ENCODE measurements at places on chromosomes 16 and 17. TPM values are rescaled to one million over a fixed set of nuclear protein-coding genes. Genes with fewer than 3 reads are reported as not detected.

PPM1E gene
- 0.11 TPM for total RNA-seq

LITAF gene
- total RNA-seq = 70.4 TPM

- H3K4me3 ChIP-seq = peak within 1 kb of the TSS; percentile 87
- H3K27ac ChIP-seq = peak within 1 kb of the TSS; percentile 90
- peaks cover 42% of the 10 kb centered on the region for H3K4me1 ChIP-seq
Observed at GRCh38 chr16:58000706-58001676, at the start of gene USB1. TSS of gene USB1 (plus strand) at chr16:58001407. CDS start at chr16:58001484, 77 bp downstream.

SLFN12L gene
- 0.76 TPM for total RNA-seq

- peak overlapping the region; percentile 4 for H3K27ac ChIP-seq
- no peaks in the 10 kb centered on the region for H3K27me3 ChIP-seq
- H3K36me3 ChIP-seq = peaks cover 73% of the 10 kb centered on the region
Observed at GRCh38 chr17:16003841-16004240, 4.2 kb downstream of the TTC19 start.

DNA sequence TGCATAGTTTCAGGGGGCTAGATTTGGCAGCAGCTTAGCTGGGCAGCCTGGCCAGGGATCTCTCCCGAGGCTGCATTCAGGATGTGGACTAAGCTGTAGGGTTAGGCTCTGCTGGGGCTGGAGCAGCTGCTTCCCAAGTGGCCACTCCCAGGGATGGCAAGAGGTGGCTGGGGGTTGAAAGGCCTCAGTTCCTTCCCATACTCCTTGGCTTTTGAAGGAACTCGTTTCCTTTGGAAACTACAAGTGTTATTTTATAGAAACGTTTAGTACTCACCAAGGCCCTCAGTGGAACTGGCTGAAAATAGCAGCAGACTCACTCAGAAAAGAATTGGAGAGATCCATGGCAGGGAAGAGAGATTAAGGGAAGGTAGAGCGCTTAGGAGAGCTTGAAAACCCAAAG, 76.4 kb downstream of the WWP2 start:
- H3K4me1 ChIP-seq = peaks cover 28% of the 10 kb centered on the region
- peak overlapping the region; percentile 30 for H3K27ac ChIP-seq
- H3K27me3 ChIP-seq = no peaks in the 10 kb centered on the region
- H3K4me3 ChIP-seq = no peak overlapping the region
- H3K36me3 ChIP-seq = peaks cover 5% of the 10 kb centered on the region

PRSS36 gene
- 10.2 TPM for total RNA-seq

DNA sequence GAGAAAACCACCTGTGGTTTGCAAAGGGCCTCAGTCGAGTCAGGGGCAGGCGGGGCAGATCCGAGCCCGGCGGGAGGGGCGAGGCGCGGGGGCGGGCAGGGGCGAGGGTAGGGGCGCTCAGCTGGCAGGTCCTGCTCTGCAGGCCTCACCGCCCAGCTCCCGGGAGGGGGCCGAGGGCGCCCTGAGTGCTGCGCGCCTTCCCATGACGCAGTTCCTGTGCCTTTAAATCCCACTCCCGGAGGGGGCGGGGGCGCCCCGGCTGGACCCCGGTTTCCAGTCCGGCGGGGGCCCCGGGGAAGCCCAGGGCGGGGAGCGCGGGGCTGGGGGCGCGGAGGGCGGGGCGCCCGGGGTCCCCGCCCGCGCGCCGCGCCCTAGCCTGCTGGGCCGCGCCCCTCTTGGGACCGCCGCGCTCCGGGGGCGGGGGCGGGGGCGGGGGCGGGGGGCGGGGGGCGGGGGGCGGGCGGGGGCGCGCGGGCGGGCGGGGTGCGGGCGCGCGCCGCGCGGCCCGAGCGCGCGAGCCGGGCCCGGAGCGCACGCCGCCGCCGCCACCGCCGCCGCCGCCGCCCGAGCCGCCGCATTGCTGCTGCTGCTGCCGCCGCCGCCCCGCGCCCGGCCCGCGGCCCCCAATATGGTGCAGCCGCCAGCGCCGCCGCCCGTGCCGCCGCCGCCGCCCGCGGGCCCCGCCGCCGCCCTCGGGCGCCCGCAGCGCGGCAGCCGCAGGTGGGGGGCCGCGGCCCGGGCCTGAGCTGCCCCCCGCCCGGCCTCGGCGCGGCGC, at the start of gene JPH3:
JPH3 (plus strand) TSS at position 508 of the 775 bp plus-strand sequence. CDS start 639 bp downstream, outside the sequence.
- no peak for DNase-seq
- H3K27ac ChIP-seq = no peak within 1 kb of the TSS
- H3K4me3 ChIP-seq = peak within 1 kb of the TSS; percentile 36
- peaks cover 87% of the 10 kb centered on the region for H3K27me3 ChIP-seq
- H3K36me3 ChIP-seq = no peaks in the 10 kb centered on the region

- no peaks in the 10 kb centered on the region for H3K4me1 ChIP-seq
- peaks cover 59% of the 10 kb centered on the region for H3K27me3 ChIP-seq
- H3K27ac ChIP-seq = no peak overlapping the region
- DNase-seq = no peak
- H3K4me3 ChIP-seq = no peak overlapping the region
Observed at GRCh38 chr17:48412841-48413240, 17.2 kb downstream of the SKAP1 start.

DNA sequence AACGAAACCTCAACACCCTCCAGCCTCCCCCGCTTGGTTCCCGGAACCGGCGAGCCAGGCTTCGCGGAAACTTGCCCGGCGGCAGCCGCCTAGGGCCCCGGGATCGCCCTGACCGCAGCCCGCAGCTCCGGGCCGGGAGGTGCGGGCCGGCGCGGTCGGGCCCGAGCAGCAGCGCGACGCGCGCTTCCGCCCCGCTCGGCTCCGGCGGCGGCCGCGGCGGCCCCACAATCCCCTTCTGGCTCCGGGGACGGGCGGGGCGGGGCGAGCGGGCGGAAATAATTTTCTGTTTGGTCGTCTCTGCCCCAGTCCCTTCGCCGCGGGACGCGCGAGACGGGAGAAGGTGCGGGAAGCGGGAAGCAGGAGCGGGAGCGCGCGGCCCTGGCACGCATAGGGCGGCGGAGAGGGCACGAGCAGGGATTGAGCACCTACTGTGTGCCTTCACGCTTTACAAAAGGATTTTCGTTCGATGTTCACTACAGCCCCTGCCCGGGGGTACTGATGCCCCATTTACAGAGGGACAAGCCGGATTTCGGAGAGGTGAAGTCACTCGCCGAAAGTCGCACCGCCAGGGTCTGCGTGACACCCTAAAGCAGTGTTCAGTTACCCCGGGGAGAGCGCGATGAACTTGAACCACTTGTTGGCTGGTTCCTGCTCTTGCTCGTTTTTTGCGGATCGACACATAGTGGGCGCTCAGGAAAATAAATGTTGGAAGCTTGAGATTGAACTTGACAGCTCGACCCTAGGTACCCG, 2.7 kb upstream of the MLLT6 start:
- peak overlapping the region; percentile 90 for H3K27ac ChIP-seq
- H3K4me3 ChIP-seq = peak overlapping the region; percentile 85
- DNase-seq = peak; percentile 93

DNA sequence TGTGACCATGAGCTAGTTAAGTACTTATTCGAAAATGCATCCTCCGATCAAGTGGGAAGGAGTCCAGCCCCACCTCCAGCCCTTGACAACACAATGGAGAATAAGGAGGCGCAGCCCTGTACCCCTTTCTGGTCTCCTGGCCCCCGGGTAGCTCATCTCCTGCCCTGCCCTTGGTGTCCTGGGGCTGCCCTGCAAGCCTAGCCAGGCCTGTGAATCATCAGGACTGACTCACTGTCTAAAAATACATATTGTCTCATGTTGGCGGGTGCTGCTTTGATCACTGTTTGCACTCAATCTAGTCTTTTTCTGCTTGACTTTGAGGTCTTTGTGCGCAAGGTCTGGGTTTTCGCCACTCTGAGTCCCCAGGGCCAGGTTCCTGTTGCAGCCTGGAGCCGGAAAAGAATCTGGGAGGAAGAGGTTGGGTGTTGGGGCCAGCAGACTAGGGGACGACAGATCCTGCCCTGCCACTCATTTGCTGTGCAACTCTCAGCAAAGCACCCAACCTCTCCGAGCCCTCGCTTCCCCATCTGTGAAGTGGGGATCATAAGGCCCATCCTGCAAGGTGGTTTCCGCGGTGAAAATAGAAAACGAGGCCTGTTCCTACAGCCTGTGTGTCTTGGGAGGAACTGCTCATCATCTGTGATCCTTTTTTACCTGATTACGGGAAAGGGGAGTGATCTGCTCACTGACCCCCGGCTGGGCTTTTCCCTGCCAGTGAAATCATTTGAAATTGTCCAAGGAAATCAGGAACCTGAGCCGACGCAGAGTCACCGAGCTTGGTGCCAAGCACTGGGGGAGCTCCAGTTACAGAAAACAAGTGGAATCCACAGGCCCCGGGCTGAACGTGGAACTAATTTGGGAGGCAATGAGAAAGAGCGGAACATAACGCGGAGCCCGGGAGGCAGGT, 230.4 kb downstream of the PARN start:
- H3K27ac ChIP-seq = peak overlapping the region; percentile 70
- no peaks in the 10 kb centered on the region for H3K27me3 ChIP-seq

DNA sequence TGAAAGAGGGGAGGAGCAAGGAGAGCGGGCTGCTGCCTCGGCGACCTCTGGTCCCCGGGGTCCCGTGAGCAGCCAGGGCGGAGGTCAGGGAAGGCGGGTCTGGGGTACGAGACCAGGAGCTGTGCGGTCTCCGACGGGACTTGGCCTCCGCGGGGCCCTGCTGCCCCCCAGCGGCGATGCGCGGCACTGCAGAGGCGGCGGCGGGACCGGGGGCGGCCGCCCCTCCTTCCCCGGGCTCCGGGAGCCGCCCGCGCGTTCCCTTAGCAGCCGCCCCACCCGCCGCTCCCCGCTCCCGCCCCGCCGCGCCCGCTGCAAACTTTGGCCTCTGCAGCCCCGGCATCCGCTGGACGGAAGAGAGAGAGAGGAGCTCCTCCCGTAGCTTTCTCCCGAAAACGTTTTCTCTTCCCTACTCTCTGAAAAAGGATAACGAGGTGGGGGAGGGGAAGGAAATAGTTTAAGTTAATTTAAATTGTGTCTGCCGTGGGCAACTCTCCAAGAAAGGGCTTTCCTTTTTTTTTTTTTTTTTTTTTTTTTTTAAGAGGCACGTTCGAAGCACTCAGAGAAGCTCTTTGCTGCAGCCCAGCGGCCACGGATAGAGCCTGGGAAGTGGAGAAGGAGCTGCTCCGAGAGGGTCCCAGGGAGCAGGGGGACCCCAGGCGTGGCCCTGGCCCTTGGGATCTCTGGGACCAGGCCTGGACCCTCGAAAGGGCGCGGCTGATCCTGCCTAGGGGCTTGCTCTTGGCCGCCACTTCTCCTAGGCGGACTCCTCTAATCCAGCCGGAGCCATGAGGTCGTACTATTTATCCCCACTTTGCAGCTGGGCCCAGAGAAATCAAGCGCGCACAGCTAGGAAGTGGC, 43.2 kb downstream of the C16orf82 start:
- peaks cover 13% of the 10 kb centered on the region for H3K4me1 ChIP-seq
- no peak overlapping the region for H3K27ac ChIP-seq
- peak; percentile 84 for DNase-seq

GRCh38 chr16:82031116-82032084, 3.7 kb upstream of the HSD17B2 start:
- no peak overlapping the region for H3K27ac ChIP-seq
- H3K4me1 ChIP-seq = peaks cover 20% of the 10 kb centered on the region
- no peaks in the 10 kb centered on the region for H3K27me3 ChIP-seq
- no peak for DNase-seq
- no peaks in the 10 kb centered on the region for H3K36me3 ChIP-seq

- DNase-seq = no peak
- H3K4me3 ChIP-seq = no peak overlapping the region
- H3K36me3 ChIP-seq = no peaks in the 10 kb centered on the region
- peaks cover 5% of the 10 kb centered on the region for H3K27me3 ChIP-seq
- no peak overlapping the region for H3K27ac ChIP-seq
Observed at GRCh38 chr16:85729452-85730185, 21.3 kb downstream of the C16orf74 start.

NPIPA5 gene
- 2.6 TPM for total RNA-seq

DNA sequence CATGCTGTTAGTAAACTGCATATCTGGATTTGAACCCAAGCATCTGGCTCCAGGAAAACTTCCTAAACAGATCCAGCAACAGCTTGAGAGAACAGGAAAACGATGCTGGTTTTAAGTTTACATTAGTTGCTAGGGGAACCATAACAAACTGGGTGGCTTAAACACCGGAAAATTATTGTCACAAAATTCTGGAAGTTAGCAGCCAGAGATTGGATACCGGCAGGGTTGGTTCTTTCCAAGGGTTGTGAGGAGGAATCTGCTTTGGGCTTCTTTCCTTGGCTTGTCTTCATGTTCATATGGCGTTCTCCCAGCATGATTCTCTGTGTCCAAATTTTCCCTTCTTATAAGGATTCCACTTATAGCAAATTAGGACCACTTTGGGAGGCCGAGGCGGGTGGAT, 276.9 kb upstream of the TOM1L1 start:
- H3K4me1 ChIP-seq = no peaks in the 10 kb centered on the region
- no peak overlapping the region for H3K27ac ChIP-seq
- no peak for DNase-seq

KRTAP2-3 gene
- total RNA-seq = 0.64 TPM

- no peak overlapping the region for H3K4me3 ChIP-seq
- H3K4me1 ChIP-seq = peaks cover 10% of the 10 kb centered on the region
- H3K27ac ChIP-seq = no peak overlapping the region
- no peaks in the 10 kb centered on the region for H3K27me3 ChIP-seq
- DNase-seq = peak; percentile 30
Observed at GRCh38 chr17:266219-266618, 84.8 kb upstream of the DOC2B start.

MAPK8IP3 gene
- total RNA-seq = 206 TPM

GRCh38 chr16:85225257-85225656, 113.0 kb upstream of the CIBAR2 start:
- H3K27ac ChIP-seq = no peak overlapping the region
- no peak for DNase-seq
- no peak overlapping the region for H3K4me3 ChIP-seq

KRT33B gene
- total RNA-seq = 10.7 TPM

DNA sequence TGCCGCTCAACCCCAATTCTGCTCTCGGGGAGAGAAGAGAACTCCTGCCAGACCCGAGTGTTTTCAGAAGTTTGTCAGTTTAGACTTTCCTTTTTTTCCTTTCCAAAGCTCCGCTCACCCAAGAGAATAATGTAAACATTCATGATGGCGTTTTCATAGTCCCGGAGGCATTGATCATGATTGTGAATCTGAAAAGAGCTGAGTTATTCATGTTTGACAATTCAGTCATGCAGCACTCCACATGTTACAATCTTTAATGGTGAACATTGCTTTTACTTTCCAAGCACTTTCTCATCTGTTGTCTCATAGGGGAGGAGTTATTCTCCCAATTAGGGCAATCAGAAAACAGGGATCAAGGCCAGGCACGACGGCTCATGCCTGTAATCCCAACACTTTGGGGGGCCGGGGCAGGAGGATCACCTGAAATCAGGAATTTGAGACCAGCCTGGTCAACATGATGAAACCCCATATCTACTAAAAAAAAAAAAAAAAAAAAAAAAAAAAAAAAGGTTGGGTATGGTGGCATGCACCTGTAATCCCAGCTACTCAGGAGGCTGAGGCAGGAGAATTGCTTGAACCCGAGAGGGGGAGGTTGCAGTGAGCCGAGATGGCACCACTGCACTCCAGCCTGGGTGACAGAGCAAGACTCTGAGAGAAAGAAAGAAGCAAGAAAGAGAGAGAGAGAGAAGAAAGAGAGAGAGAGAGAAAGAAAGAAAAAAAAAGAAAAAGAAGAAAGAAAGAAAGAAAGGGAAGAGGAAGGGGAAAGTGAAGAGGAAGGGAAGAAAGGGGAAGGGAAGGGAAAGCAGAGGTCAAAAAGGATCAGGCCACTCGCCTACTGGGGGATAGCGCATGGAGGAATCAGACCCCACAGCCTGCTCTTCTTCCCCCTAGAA, 70.0 kb upstream of the TNRC6C start:
- no peaks in the 10 kb centered on the region for H3K36me3 ChIP-seq
- DNase-seq = peak; percentile 44
- H3K4me3 ChIP-seq = peak overlapping the region; percentile 52
- H3K27ac ChIP-seq = peak overlapping the region; percentile 71
- H3K27me3 ChIP-seq = peaks cover 10% of the 10 kb centered on the region
- peaks cover 25% of the 10 kb centered on the region for H3K4me1 ChIP-seq

Data from suprapubic skin (tissue), 4 donors.